ENCODE measurements at places on chromosomes 12 and 14. TPM values are rescaled to one million over a fixed set of nuclear protein-coding genes. Genes with fewer than 3 reads are reported as not detected.
A peak's percentile ranks its signal among the peaks of the same experiment; 100 is the strongest.

The SLC25A21 gene
- total RNA-seq: 0.16 TPM

The OTOGL gene
- total RNA-seq: not detected

The SHMT2 gene
- 53.6 TPM for total RNA-seq

GRCh38 chr14:59182641-59183040 is 5.8 kb upstream of the DAAM1 start:
- no peaks in the 10 kb centered on the region for H3K36me3 ChIP-seq
- DNase-seq: no peak
- no peak overlapping the region for H3K27ac ChIP-seq
- no peaks in the 10 kb centered on the region for H3K27me3 ChIP-seq
- peaks cover 5% of the 10 kb centered on the region for H3K4me1 ChIP-seq

DNA sequence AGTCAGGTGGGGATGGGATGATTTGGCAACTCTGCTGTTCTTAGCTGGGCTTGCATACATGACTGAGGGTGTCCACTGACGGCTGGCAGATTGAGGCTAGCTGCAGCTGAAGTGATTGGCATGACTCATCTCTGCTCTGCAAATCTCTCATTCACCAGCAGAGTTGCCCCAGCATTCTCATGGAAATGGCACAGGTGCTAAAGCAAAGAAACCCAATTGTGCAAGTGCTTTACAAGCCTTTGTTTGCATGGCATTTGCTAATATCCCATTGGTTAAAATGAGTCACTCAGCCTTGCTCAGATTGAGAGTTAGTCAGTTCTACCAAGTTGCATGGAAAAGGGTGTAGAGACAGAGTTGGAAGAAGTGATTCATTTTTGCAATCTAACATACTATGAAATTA is 389.7 kb upstream of the FAR2 start:
- no peak overlapping the region for H3K27ac ChIP-seq
- H3K4me3 ChIP-seq: no peak overlapping the region
- DNase-seq: no peak
- no peaks in the 10 kb centered on the region for H3K4me1 ChIP-seq

GRCh38 chr12:15116983-15117382 is 104.2 kb downstream of the RERG start:
- no peaks in the 10 kb centered on the region for H3K27me3 ChIP-seq
- no peak for DNase-seq

The BEST3 gene
- total RNA-seq: 141 TPM

DNA sequence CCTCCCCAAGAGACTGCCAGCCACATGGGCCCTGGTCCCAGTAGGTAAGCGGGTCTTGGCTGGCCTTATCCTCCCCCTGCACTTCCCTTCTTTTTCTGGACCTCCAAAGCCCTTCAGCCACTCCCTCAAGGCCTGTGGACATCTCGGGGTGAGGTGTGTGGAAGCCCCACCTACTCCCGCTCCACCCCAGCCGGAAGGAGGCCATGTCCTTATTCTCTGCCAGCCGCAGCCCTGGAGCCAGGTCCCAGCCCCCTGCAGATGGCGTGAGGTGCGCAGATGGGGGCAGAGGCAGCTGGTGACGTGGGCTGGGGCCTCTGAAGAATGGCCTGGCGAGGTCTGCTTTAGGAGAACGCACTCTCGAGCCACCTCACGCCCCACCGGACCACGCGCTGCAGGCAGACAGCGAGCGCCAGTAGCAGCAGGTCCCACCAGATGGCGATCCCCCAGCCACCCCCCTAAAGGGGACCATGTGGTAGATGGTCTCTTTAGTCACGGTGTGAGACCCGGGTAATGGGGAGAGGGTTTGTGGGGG is 167.1 kb downstream of the TSPAN9 start:
- no peak for DNase-seq
- H3K27ac ChIP-seq: no peak overlapping the region
- H3K4me3 ChIP-seq: no peak overlapping the region
- H3K36me3 ChIP-seq: no peaks in the 10 kb centered on the region
- H3K4me1 ChIP-seq: peaks cover 65% of the 10 kb centered on the region

- DNase-seq: no peak
- H3K27me3 ChIP-seq: no peaks in the 10 kb centered on the region
These were observed 43.6 kb upstream of the CMAS start for GRCh38 chr12:22002430-22002829.

GRCh38 chr12:109900752-109901580 is 892 bp downstream of the TCHP start:
- peak overlapping the region; percentile 86 for H3K4me3 ChIP-seq
- H3K27ac ChIP-seq: peak overlapping the region; percentile 78
- DNase-seq: no peak
- no peaks in the 10 kb centered on the region for H3K27me3 ChIP-seq

DNA sequence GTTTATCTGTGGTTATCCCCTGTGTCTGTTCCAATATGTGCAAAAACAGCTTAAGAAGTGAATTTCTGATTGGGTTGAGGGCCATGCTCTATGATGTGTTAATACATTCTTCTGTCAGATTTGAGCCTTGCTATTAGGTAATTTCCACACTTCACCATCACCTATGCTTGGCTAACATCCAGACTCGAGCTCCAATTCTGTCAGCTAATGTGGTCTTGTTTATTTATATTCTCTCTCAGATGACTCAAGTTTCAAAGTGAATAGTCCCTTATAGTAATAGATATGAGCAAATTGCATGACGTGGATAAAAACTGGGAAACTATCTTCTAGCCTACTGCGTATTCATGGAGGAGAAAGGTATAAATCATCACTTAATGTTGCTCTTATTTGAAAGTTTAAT is 451.3 kb downstream of the SNAPC1 start:
- no peak overlapping the region for H3K4me3 ChIP-seq
- no peaks in the 10 kb centered on the region for H3K36me3 ChIP-seq
- H3K4me1 ChIP-seq: no peaks in the 10 kb centered on the region
- no peak for DNase-seq

- H3K27me3 ChIP-seq: no peaks in the 10 kb centered on the region
- no peaks in the 10 kb centered on the region for H3K36me3 ChIP-seq
- no peak for DNase-seq
- peaks cover 30% of the 10 kb centered on the region for H3K4me1 ChIP-seq
- no peak overlapping the region for H3K27ac ChIP-seq
These were observed 42.1 kb upstream of the GXYLT1 start for GRCh38 chr12:42186793-42187192.

GRCh38 chr14:96119947-96120346 is 80.8 kb downstream of the C14orf132 start:
- no peaks in the 10 kb centered on the region for H3K36me3 ChIP-seq
- no peak overlapping the region for H3K4me3 ChIP-seq
- no peak overlapping the region for H3K27ac ChIP-seq
- H3K4me1 ChIP-seq: no peaks in the 10 kb centered on the region
- DNase-seq: no peak

DNA sequence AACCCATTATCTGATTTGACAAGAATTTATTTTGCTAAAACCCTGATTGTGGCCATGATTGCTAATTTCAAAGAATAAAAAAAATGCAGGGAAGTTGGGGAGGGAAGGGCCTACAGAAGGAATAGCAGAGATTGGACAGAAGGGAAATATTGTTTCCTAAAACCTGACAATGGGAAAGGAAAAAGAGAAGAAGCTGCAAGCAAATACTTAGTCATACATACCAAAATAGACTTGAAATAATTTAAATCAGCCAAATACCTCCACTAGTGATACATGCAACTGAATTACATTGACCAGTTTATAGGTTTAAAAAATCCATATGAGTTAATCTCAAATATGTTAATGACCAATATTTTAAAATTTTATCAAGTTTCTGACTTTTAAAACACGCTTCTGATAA is 75.1 kb downstream of the PELI2 start:
- no peaks in the 10 kb centered on the region for H3K27me3 ChIP-seq
- H3K4me1 ChIP-seq: peaks cover 16% of the 10 kb centered on the region
- no peak overlapping the region for H3K4me3 ChIP-seq
- H3K36me3 ChIP-seq: no peaks in the 10 kb centered on the region
- DNase-seq: no peak

DNA sequence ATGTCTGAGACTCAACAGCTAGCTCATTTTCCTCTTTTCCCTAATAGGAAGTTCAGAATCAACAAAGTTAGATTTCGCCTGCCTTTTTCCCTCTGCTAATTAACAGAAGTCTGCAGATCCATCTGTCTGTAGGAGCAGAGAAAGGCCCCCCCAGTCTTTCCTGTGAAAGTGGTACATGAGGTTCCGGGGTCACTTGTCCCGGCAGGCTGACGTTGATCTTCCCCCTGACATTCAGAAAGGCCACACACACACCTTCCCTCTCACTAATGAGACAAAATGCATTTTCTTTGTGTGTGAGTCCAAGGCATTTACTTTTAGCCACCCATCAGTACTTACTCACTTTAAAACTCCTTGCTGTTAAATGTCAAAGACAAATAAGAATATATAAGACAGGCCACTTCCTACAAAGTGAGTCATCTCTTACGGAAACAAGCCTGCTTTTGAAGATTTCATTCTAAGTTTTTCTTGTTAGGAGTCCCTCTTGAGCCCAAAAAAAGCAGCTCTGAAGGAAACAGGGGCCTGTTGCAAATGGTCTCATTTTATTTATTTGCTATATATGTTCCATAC is 138.7 kb downstream of the TTC7B start:
- H3K4me1 ChIP-seq: peaks cover 66% of the 10 kb centered on the region
- H3K27me3 ChIP-seq: no peaks in the 10 kb centered on the region
- no peaks in the 10 kb centered on the region for H3K36me3 ChIP-seq
- DNase-seq: no peak
- H3K27ac ChIP-seq: peak overlapping the region; percentile 93
- no peak overlapping the region for H3K4me3 ChIP-seq
